ENCODE measurements at places on chromosomes 6 and 20.
A peak's percentile ranks its signal among the peaks of the same experiment; 100 is the strongest.

DNA sequence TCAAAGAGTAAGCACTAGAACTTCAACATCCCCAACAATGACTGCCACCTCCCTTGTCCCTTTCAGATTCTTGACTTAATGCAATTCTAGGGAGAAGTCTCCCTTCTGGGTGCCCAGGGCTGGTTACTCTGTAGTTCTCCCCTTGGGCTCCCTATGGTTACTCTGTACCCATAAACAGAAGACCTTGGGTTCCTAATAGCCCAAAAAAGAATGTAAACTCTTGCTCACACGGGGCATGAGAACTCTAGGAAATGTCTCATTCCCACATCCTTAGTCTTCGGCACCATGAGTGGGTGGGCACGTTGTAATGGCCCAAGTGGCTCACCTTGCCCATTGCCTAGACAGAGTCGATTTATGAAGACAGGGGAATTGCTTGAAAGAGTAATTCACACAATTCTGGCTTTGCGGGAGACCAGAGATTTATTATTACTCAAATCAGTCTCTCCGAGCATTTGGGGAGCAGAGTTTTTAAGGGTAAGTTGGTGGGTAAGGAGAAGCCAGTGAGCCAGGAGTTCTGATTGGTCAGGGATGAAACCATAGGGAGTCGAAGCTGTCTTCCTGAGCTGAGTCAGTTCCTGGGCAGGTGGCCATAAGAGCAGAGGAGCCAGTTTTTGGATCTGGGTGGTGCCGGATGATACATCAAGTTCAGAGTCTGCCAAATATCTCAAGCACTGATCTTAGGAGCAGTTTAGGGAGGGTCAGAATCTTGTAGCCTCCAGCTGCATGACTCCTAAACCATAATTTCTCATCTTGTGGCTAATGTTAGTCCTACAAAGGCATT, 61.2 kb upstream of the SIRPG start:
- DNase-seq, result no peak

GRCh38 chr6:37668251-37668650, 29.4 kb downstream of the MDGA1 start:
- DNase-seq, result no peak

DNA sequence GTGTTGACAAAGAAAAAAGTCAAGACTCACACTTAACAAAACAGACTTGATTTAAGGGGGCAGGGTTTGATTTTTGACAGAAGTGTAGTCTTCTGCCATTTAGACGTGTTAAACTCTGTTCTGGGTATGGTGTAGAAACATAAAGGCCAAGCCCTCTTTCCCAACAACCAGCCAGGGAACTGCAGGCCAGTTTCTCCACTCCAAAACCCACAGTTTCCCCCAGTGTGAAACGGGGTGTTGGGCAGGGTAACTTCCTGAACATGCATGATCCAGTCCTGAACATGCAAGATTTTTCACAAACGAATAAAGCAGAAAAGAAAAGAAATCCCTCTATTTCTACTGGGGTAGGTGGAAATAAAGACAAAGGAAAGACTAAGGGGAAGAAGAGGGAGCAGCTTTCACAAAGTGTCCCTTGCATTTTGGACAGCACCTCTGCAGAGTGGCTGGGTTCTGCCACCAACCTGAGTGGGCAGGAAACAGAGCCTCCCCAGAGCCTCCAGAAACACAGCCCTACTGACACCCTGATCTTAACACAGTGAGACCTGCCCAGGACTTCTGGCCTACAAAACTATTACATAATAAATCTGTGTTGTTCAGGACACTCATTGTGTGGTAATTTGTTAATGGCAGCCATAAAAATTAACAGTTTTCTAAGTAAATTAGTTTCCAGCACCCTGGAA, 7.5 kb downstream of the APMAP start:
- no peak for DNase-seq

DNA sequence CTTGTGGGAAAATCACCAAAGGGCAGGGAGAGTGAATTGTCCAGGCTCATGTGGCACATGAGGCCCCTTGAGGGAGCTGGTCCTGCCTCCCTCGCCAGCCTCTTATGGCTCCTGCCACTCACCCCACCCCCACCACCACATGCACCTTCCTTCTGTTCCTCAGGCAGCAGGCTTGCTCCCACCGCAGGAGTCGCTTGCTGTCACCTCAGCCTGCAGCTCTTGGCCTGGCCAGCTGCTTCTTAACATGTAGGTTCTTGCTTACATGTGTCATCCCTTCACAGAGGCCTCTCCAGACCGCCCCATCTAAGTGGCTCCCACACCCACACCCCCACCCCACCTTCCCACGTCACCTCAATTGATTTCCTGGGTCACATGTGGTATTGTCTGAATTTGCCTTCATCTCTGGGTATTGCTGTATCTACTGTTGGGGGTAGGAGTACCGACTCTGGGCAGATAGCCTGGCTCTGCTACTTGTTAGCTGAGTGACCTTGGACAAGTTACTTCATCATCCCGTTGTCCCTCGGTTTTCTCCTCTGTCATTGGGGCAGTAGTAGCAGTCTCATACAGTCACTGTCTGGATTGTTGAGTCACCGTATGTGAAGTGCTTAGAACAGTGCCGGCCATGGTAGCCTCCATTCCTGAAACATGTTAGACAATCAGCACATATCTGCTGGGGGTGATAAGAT, 41.7 kb downstream of the SLC9A8 start:
- DNase-seq, result no peak

GRCh38 chr6:17015551-17016381, 86.1 kb upstream of the STMND1 start:
- DNase-seq, result peak; percentile 64

DNA sequence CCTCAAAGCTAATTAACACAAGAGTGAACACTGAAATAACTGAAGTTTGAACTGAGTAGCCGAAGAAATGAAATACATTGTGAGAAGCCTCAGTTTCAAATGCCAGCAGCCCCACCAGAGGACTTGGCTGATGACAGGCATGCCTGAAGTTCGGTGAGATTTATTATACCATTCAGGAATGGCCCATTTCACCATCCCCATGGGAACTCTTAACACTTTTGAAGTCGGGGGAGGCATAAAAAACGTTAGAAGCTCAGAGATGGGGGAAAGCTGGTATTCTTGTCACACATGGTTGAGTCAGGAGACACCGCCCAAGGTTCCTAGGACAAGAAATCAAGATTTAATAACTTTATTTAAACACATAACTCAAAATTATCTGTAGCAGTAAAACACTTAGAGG, 17.6 kb upstream of the SLC22A3 start:
- no peak for DNase-seq

DNA sequence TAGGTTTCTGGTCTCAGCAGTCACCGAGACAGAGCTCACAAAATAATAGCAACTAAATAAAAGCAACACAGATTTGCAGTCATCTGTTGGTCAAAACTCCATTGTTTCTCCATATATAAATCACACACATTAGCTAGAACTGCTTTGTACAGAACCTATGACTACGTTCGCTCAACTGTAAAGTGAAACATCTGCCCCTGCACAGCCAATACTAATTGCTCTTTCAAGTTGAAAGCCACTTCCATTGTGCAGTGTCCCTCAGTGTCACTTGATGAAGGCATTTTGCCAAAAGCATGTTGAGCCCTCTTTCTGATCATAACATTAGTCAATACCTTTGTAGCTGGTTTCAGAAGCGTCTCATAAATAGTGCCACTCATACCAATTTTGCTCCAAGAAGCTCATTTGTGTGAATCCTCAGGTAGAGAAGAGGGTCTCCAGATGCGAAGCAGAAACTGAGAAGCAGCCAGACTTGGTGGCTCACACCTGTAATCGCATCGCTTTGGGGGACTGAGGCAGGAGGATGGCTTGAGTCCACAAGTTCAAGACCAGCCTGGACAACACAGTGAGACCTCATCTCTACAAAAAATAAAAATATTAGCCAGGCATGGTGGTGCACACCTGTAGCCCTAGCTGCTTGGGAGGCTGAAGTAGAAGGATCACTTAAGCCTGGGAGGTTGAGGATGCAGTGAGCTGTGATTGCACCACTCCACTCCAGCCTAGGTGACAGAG, 68.9 kb downstream of the PERP start:
- DNase-seq, result peak; percentile 91

DNA sequence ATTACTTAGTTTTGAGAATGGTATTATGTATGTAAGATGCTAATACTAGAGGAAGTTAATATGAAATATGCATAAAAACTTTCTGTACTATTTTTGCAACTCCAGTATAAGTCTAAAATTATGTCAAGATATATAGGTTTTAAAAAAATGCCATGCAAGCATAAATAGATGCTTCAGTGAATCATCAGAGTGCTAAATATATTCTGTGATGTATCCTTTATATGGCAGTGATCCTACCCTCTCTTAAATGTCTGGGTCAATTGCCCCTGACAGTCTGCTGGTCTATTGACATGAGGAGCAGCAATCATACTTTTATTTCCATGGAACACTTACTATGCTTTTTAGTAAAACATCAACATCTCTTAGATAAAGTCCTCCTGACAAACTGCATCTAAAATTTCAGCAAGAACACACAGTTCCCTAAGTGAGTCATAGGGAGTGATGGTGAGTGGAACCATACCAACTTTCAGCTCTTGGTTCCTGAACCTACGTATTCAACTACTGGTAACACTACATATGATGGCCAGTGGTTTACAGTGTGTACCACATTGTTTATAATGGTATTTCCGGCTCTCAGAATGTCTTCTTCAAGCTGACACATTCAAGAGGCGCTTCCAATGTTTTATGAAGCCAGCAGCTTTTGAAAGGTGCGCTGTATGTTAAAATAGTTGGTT, 928.7 kb upstream of the GJE1 start:
- DNase-seq, result no peak

DNA sequence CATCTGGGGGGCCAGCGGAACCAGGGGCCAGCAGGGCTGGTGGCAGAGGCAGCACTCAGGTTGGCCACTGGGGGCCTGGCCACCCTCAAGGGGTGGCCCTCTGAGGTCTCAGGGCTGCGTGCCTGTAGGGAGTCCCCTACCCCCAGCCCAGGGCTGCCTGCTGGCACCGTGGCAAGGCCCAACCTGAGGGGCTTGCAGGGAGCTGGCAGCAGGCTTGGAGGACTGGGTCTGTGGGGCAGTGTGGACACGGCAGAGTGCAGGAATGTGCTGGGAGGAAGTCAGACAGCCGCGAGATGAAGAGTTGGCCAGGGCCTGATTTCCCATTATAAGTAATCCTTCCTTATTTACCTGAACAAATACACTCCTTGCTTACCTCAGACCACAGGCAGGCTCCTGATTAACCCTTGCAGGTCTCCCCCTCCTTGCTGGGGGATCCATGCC, at the start of gene SPDEF:
Gene SPDEF (minus strand): TSS at position 299 of the 441 bp plus-strand sequence. CDS start 11,874 bp downstream, outside the sequence.
- no peak for DNase-seq

DNA sequence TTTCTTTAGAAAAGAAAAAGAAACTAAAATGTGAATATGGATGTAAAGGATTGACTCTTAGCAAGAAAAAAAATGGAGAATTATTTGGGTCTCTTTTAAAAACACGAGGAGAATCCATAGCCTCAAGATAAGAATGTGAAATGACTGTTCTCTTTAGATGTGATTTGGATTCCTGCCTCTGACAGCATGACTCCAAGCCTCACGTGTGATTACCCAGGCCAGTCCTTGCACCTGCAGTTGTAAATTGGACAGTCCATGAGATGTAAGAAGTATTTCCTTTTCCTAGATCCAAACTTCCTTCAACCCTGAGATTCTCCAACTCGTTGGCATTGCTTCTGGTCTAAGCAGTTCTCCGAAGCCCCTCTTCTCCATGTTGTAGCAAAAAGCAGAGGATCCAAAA, 31.9 kb downstream of the SLC2A12 start:
- DNase-seq, result peak; percentile 61

- DNase-seq, result no peak
Observed at GRCh38 chr20:48642105-48642880, 185.5 kb downstream of the PREX1 start.

DNA sequence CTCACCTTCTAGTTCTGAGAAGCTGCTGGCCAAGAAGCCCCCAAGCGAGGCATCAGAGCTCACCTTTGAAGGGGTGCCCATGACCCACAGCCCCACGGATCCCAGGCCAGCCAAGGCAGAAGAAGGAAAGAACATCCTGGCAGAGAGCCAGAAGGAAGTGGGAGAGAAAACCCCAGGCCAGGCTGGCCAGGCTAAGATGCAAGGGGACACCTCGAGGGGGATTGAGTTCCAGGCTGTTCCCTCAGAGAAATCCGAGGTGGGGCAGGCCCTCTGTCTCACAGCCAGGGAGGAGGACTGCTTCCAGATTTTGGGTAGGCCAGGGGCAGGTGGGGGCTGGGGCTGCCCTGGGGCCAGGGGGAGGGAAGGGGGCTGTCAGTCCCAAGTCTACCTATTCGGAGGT, 2.3 kb downstream of the MYLK2 start:
- peak; percentile 32 for DNase-seq

DNA sequence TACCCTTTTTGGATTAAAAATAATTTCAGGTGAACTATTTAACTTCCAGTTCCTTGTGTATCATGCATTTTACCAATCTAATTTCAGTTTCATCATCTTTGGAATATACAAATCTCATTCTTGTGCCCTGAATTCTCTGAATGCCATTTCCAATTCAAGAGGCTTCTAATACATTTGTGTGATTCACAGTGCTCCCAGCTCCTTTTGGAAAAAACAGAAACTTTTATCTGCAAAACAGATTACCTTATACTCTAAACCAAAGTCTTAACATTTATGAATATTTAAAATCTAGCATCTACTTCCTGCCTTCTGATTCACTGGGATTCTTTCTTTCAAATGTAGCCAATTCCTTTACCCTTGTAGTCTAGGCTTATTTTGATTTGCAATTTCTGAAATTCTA, 11.1 kb upstream of the PEX7 start:
- no peak for DNase-seq
